ENCODE measurements at places on chromosomes 6 and 20. TPM values are rescaled to one million over a fixed set of nuclear protein-coding genes. Genes with fewer than 3 reads are reported as not detected.

GRCh38 chr6:111709615-111710398 lies 104.1 kb upstream of the TRAF3IP2 start:
- peaks cover 5% of the 10 kb centered on the region for H3K4me1 ChIP-seq
- peak; percentile 33 for DNase-seq
- peak overlapping the region; percentile 13 for H3K27ac ChIP-seq
- no peaks in the 10 kb centered on the region for H3K27me3 ChIP-seq
- no peak overlapping the region for H3K4me3 ChIP-seq

GRCh38 chr6:69914015-69914485 lies 47.7 kb downstream of the COL19A1 start:
- H3K4me3 ChIP-seq, result no peak overlapping the region
- H3K36me3 ChIP-seq, result no peaks in the 10 kb centered on the region
- DNase-seq, result no peak
- no peaks in the 10 kb centered on the region for H3K4me1 ChIP-seq
- no peak overlapping the region for H3K27ac ChIP-seq

- H3K4me3 ChIP-seq, result no peak overlapping the region
- no peak for DNase-seq
- H3K4me1 ChIP-seq, result peaks cover 41% of the 10 kb centered on the region
- no peaks in the 10 kb centered on the region for H3K27me3 ChIP-seq
- no peaks in the 10 kb centered on the region for H3K36me3 ChIP-seq
Observed at GRCh38 chr6:69812746-69813427, 16.1 kb upstream of the LMBRD1 start.

DNA sequence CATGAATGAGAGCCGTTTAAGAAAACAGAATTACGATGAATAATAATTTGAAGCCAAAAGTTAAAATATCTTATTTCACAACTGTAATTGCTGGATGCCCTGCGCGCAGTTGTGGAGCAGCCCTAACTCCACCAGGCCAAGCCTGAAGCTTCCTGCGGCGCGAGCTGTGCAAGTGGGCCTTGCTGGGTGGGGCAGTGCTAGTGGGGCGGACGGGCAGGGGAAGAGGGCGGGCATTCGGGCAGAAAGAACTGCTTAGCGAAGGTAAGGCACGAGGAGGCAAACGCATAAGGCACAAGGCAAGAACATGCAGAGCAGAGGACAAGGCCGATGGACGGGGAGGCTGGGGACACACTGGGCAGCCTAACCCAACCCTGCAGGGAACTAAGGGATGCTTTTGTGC lies 2.3 kb downstream of the HLA-DQB2 start:
- H3K4me1 ChIP-seq, result no peaks in the 10 kb centered on the region
- H3K27ac ChIP-seq, result no peak overlapping the region
- H3K4me3 ChIP-seq, result no peak overlapping the region
- peaks cover 1% of the 10 kb centered on the region for H3K27me3 ChIP-seq
- DNase-seq, result no peak

DNA sequence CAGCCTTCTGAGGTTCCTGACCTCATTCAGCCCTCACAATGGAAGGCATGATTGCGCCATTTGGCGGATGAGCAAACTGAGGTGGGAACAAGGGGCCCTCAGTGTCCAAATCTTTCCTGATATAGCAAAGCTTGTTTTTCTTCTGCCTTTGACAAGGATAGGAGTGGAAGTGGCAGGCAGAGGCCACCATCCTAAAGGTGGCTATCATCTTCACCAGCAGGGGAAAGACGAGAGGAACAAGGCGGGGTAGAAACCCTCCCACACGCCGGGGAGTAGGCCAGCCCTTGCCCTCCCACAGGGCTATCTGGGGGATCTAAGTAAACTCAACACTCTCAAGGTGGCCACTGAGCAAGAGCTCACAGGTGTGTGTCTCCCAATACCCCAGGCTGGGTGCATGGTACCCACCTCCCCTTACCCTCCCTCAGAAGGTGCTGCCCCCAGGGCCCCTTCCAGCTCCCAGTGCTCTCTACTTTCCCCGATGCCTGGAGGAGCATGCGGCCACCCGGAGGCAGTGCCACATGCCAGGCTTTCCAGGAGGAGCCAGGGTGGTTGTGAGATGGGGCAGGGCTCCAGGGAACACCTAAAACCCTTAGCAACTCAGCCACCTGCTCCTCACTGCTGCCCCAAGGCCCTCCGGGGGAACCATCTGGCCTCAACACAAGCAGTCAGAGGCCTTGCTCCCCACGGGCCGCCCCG lies 11.2 kb downstream of the SPDEF start:
- H3K27ac ChIP-seq, result no peak overlapping the region
- no peaks in the 10 kb centered on the region for H3K4me1 ChIP-seq
- no peaks in the 10 kb centered on the region for H3K27me3 ChIP-seq

DNA sequence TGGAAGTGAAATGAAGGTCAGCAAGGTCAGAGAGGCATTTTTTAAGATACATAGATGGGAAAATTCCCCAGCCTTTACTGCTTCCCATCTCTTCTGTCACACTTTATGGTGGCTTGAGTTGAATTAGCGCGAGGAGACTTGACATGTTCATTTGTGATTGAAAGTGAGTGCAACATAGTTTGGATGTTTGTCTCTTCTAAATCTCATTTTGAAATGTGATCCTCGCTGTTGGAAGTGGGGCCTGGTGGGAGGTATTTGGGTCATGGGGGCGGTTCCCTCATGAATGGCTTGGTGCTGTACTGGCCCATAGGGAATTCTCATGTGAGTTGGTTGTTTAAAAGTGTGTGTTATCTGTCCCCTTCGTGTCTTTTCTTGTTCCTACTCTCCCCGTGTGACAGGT lies 237.2 kb downstream of the CDKAL1 start:
- H3K4me3 ChIP-seq, result no peak overlapping the region
- H3K27me3 ChIP-seq, result no peaks in the 10 kb centered on the region
- no peaks in the 10 kb centered on the region for H3K36me3 ChIP-seq
- no peak overlapping the region for H3K27ac ChIP-seq
- DNase-seq, result no peak
- no peaks in the 10 kb centered on the region for H3K4me1 ChIP-seq

DNA sequence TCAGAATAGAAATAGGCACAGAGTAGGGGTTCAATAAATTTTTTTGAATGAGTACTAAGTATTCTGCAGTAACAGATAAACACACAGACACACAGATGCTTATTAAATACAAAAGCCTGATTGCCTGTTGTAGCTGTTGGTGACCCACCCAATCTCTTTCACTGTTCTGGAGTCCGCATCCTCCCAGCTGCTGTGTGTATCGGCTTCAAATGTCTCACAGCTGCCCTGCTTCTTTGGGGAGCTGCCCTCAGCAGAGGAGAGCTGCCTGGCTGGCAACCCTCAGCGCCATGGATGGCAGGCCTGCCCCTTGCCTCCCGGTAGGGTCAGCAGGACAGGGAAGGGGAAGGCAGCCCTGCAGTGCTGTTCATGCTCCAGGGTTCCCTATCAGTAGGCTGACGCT lies 85.9 kb upstream of the PRND start:
- DNase-seq, result no peak
- H3K27ac ChIP-seq, result no peak overlapping the region
- no peak overlapping the region for H3K4me3 ChIP-seq

- no peak overlapping the region for H3K27ac ChIP-seq
- no peak for DNase-seq
- H3K4me1 ChIP-seq, result no peaks in the 10 kb centered on the region
- H3K27me3 ChIP-seq, result no peaks in the 10 kb centered on the region
- no peak overlapping the region for H3K4me3 ChIP-seq
Observed at GRCh38 chr6:32369660-32370059, 2.0 kb downstream of the TSBP1 start.

- no peaks in the 10 kb centered on the region for H3K36me3 ChIP-seq
- H3K27me3 ChIP-seq, result no peaks in the 10 kb centered on the region
- no peak overlapping the region for H3K4me3 ChIP-seq
- no peaks in the 10 kb centered on the region for H3K4me1 ChIP-seq
Observed at GRCh38 chr6:169094552-169094950, 159.1 kb downstream of the THBS2 start.

GRCh38 chr6:108557494-108558371 lies 3.0 kb upstream of the FOXO3 start:
- H3K4me3 ChIP-seq, result peak overlapping the region; percentile 86
- no peak overlapping the region for H3K27ac ChIP-seq
- no peaks in the 10 kb centered on the region for H3K36me3 ChIP-seq

DNA sequence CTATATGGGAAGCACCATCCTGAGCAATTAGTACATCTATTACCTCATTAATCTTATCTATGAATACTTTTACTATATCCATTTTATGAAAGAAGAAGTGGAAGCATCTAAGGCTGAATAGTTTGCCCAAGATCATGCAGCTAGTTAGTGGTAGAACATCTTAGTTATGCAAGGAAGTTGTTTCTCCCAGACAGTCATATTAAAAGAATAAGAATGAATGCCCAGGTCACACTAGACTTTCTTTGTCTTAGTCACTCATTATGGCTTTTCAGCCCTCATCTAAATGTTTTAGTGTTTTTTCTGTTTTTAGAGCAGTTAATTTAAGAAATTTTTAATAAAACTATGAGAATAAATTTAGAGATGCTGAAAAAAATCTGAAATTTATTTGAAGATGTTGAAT lies 517.5 kb downstream of the CDKAL1 start:
- no peaks in the 10 kb centered on the region for H3K36me3 ChIP-seq
- no peaks in the 10 kb centered on the region for H3K4me1 ChIP-seq
- H3K27ac ChIP-seq, result no peak overlapping the region
- no peak overlapping the region for H3K4me3 ChIP-seq

GRCh38 chr20:5987383-5987782 lies 36.9 kb downstream of the MCM8 start:
- no peaks in the 10 kb centered on the region for H3K27me3 ChIP-seq
- no peak for DNase-seq
- no peak overlapping the region for H3K27ac ChIP-seq

The TBC1D7 gene
- total RNA-seq, result 23.1 TPM

The GCNT2 gene
- total RNA-seq, result 12.0 TPM

The GINS1 gene
- 33.8 TPM for total RNA-seq

The CST2 gene
- total RNA-seq, result not detected

The FOXC1 gene
- total RNA-seq, result 1.5 TPM

The ALDH8A1 gene
- 0.66 TPM for total RNA-seq

Data from GM12878 (cell line).